ENCODE measurements at places on chromosomes 13 and 19.

DNA sequence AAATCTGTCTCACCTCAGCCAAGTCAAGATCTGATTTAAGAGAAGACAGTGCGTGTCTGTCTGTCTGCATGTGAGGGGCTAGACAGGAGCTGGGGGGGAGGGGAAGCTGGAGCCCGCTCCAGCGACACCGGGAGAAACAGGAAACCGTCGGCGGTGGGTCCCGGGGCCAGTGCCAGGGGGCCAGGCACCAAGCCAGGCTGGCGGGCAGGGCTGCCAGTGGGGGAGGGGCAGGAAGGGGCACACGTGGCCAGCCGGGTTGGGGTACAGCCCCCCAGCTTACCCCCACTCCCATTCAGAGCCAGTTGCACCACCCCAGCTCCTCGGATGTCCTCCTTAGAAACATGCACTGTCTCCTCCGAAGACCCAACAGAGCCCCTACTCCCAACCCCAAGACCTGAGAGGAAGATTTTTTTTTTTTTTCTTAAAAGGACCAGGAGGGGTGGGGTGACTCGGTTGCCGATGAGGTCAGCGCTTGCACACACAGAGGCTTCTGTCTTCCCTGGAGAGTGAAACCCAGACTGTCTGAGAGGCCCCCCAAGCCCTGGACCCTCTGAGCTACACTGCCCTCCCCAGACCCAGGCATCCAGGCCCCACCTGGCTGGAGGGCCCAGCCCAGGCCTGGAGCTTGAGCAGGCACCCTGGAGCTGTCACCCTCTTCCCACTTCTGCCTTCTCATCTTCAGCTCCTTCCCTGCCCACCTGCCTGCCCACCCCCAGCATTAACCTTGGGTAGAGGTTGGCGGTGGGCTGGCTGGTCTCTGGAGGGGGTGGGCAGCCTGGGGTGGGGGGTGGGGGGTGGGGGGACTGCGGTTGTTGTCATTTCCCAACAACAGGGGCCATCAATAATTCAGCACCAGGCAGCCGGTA is 4.0 kb downstream of the ERF start:
- DNase-seq = peak; percentile 47

DNA sequence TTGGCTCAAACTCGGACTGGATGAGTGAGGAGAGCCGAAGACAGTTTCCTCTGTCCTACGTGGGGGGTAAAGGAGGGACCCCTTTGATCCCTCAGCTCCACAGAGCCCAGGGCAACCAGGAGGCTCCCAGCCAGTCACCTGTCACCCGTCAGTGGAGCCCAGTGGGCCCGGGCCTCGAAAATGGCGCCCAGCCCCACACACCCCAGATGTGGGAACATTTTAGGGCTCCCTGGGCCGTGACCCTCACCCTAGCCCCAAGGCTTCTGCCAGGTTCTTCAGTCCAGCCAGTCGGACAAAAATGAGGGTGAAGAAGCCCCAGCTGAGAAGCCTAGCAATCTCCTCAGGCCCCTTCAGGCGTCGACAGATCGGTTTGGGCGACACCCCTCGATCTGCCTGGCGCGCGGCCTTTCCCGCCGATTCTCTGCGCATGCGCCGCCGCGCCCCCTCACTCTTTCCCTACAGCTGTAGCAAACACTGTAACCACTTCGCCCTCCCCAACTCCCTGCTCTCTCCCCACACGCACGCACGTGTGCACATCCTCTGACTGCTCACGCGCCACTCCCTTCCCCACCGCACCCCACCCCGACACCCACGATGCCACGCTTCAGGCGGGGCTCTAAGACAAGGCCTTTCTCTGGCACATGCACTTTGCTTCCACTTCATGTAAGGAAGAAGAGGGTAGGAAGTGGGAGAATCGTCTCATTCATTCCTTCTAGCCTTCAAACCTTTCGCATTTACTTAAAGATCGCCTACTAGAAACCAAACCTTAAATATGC is at the start of gene SLC6A16:
Gene SLC6A16, minus strand, starts transcription at position 391 of the 776 bp plus-strand sequence. CDS start 13,844 bp downstream, outside the sequence.
- no peak for DNase-seq

DNA sequence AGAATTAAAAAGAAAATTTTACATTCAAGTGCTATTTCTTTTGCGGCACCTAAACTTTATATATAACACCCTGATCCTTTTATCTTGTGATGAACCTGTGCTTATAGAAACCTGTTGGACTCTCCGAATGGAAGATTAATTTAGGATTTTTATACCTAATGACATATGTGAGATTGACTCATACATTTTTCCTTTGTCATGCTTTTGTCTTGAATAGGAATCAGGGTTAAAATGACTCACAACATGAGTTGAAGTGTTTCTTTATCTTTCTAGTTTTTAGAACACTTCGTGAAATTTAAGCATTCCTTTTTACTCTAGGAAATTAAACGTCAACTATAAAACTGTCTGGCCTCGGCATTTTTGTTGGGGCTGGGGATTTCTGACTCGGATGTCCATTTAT is 378.9 kb downstream of the PCDH20 start:
- DNase-seq = no peak

GRCh38 chr19:18496167-18496979 is 25.5 kb downstream of the ELL start:
- no peak for DNase-seq

GRCh38 chr13:111066544-111066943 is 48.6 kb upstream of the ARHGEF7 start:
- DNase-seq = no peak

DNA sequence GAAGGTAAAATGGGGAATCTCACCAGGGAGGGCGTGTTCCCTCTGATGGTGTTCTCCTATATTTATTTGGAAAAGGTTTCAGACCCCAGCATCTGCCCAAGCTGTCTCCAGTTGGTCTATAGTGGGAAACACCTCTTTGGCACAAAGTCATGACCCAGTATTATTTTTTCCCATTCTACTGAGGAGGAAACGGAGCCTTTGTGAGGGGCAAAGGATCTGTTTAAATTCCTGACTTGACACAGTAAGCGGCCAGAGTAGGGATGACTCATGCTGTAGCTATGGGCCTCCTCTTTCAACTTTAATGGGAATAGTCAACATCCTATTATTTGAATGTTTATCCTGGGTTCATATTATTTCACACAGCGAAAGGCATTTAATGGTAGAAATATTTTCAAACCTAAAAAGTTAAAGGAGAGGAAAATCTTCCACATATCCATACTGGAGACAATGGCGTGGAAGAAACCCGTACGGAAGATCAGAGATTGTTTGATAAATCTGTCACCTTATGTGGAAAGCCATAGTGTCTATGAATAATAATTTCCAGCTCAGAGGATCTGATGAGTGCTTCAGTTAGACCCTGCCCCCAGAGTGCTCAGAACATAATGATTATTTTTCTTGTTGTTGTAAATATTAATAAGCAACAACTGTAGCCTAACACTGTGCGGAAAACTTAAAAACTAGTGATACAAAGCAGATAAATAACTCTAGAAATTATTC is 126.0 kb downstream of the FOXO1 start:
- no peak for DNase-seq
